ENCODE measurements at places on chromosomes 16 and 17.

GRCh38 chr17:36641877-36642845, 40.8 kb downstream of the MRM1 start:
- no peak for DNase-seq

- no peak for DNase-seq
These were observed 135.6 kb upstream of the IRX3 start for GRCh38 chr16:54422159-54422558.

GRCh38 chr16:28317040-28317880, 24.9 kb downstream of the SBK1 start:
- no peak for DNase-seq

DNA sequence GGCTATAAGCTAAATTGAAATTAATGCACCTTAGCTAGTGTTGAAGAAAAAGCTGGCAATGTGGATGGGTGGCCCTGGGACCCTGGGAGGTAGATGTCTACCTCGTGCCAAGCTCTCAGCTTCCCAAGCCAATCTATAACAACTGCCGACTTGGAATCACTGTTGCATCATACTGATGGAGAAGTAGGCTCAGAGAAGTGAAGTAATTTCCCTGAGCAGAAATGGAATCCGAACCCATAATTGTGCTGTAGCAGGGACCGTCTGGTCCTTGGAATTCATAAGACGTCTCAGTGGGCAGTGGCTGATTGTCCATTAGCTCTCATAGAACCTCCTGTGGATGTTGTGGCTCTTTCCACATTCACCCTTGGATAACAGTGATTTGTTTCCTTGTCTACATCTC, 196.6 kb downstream of the RAB11FIP4 start:
- DNase-seq: no peak

DNA sequence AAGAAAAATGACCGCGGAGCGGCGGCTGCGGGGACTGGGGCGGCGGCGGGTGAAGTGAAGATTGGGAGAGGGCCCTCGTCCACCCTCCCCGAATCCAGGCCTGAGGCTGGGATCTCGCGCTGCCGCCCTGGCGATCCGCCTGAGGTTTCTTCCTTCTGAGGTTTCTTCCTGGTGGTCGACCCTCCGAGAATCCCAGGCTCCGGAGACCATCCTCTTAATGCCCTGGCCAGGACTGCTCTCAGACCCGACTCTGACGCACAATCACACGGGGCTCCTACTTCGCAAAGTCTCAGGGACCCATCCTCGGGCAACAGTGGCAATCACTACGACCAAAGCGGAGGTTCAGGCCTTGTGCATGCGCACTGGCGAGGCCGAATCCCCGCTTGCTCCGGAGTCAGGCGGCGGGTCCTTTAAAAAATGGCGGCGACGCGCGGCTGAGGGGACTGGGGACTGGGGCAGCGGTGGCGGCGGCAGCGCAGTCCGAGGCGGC, 18.0 kb upstream of the KCNJ18 start:
- no peak for DNase-seq

- no peak for DNase-seq
These were observed 678 bp downstream of the CDR2L start for GRCh38 chr17:74987909-74988711.

DNA sequence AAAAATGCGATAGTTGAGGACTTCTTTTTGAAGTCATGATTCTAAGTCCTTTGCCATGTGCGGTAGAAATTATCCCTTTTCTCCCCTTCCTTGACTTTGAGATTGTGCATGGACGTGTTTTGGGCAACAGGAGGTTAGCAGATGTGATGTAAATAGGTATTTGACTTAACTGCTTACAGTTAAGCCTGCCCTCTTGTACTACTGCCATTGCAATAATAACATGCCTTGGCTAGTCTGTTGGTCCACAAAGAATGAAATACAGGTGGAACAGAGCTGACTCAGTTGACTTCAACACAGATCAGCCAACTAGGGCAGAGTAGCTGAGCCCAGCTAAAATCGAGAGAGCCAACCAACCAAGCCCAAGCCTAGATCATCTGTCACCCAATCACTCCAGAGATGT, 125.5 kb downstream of the BRIP1 start:
- DNase-seq: no peak

DNA sequence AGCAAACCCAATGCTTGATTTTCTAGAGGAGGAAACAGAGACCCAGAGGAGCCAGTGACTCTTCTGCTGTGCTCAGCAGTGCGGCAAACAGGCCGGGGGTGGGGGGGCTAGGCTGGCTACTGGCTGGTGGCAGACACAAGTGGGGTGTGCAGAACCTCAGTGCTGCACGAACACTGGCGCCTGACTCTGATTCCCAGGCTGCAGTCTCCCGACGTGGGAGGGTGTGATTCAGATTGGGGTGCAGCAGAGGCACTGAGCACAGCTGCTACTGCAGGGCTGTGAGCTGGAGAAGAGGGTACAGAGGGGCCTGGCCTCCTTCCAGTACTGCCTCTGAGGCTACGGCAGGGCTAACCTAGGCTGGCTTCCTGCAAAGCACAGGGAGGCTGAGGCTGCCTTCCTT, 8.1 kb downstream of the RPL19 start:
- DNase-seq: no peak

DNA sequence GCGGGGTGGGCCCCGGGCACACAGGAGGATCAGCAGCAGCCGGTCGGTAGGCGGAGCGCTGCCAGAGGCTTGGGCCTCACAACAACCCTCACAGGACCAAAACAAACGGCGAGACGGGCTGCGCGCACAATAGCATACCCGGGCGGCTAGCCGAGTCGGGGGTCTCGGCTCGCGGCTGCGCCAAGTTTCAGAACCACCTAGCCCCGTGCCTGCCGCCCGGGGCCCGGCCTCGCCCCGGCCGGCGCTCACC, 732 bp downstream of the ULK2 start:
- DNase-seq: no peak

DNA sequence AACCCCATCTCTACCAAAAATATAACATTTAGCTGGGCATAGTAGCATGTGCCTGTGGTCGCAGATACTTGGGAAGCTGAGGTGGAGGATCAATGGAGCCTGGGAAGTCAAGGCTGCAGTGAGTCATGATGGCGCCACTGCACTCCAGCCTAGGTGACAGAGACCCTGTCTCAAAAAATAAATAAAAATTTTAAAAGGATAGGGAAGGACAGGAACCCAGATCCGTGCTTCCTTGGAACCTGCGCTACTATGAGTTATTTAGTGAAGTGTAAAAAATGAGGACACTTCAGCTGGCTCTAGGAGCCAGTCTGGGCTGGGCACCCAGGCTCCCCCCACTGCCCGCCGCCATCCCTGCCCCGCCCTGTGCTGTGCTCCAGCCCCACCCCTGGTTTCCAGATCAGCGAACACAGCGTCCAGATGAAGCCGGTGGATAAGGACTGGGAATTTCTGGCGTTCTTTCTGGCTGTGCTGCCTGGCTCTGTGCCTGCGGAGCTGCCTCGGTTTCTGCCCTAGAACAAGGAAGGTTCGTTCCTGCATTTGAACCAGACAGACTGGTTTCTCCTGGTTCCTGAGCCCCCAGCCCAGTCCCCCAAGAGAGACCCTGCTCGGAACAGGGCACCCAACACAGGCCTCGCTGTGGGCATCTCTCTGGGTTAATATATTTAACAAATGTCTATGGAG, 18.5 kb downstream of the PLLP start:
- no peak for DNase-seq

- DNase-seq: no peak
These were observed 504.2 kb upstream of the SALL1 start for GRCh38 chr16:51655249-51655648.

DNA sequence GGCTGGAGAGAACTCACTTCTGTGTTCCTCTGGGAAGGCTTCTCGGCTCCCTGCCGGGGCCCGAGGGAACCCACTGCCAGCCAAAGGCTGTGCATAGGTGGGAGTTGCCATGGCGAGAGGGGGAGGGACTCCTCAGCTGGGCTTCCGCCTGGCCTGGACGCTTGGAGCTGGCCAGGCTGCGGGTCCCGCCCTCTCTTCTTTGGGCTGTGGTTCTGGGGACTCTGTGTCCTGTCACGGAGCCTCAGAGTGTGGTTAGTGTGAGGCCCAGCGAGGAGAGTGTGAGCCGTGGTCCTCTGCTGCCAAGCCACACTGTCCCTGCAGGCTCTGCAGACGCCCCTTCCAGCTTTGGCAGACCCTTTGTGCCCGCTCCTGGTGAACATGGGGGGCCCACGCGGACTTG, 123.1 kb downstream of the OR1D5 start:
- no peak for DNase-seq

DNA sequence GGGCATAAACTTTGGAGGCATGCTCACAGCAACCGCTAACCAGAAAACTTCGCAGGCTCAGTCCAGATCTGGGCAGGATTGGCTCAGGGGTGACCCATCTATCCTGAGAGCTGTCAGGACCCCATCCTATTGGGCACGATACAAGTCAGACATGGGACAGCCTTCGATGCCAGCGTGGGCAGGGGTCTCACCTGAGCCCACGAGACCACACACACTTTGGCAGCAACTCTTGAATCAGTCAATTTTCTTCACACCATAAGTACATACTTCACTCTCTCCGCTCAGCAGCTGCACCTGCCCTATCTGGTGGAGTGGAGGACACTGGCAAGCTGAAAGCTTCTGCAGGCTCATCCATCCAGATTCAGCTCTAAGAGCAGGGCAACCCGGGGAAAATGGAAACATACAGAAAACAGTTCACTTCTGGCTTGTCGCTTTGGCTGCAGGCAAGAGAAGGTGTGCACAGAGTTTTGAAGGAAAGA, 48.3 kb downstream of the ZFHX3 start:
- no peak for DNase-seq

DNA sequence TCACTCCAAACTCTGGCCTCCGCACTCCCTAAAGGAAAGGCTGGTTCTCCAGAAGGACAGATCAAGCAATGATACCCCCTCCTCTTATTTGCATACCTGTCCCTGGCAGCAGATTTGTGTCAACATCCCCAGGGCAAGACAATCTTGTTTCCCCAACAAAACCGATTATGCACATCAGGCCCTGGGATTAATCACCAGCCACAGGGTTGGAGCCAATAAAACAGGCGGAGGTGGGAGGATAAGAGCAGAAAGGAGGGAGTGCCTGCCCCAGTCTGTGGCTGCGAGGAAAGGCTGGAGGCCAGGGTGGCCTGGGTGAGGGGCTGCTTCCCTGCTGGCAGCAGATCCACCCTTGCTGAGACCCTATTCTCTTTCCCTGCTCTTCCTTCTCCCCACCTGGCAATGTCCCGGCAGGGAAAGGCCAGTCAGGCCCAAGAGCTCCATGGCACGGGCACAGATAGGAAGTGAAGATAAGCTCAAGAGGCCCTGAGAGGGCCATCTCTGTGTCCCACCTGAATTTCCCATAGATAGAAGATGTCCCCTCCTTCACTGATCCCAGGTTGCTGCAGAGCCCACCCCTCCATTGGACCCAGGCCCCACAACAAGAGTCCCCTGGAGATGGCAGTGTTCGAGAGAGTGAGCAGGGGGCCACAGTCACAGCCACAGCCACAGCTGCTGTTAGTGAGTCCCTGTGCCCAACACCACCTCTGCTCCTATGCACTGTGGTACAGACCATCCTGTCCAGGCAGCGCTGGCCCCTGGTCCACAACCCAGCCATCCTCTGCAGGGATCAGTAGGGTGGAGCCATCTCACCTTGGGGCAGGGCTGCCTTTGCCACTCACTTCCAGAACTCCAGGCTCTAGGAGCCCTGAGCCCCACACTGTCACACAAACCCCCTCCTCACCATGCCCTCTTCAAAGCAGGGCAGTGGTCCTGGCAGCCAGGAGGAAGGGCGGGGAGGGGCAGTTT, 137.5 kb downstream of the SDK2 start:
- no peak for DNase-seq

DNA sequence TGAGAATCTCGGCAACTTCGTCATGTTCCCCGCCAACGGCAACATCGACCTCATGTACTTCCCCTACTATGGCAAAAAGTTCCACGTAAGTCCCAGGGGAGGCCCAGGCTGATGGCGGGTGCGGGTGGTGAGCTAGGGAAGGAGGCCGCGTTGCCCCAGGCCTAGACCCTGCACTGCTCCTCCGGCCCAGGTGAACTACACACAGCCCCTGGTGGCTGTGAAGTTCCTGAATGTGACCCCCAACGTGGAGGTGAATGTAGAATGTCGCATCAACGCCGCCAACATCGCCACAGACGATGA, 4.8 kb downstream of the ATP1B2 start:
- DNase-seq: no peak

GRCh38 chr17:58250344-58251011, 12.1 kb downstream of the LPO start:
- DNase-seq: no peak

GRCh38 chr16:14202697-14203096, 131.6 kb downstream of the MRTFB start:
- DNase-seq: no peak

DNA sequence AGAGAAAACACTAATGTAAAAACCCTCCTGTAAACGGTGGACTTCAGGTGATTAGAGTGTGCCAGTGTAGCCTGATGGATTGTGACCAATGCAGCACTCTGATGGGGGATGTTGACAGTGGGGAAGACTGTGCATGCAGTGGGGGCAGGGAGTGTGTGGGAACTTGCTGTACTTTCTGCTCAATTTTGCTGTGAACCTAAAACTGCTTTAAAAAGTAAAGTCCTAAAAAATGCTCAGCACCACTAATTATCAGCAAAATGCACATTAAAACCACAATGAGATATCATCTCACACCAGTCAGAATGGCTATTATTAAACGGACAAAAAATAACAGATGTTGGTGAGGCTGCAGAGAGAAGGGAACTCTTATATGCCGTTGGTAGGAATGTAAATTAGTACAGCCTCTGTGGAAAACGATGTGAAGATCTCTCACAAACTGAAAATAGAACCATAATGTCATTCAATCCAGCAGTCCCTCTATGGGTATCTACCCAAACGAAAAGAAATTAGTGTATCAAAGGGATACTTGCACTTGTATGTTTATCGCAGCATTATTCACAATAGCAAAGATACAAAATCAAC, 9.7 kb upstream of the ULK2 start:
- DNase-seq: no peak

GRCh38 chr16:1150511-1150982, 2.4 kb upstream of the CACNA1H start:
- no peak for DNase-seq

GRCh38 chr16:3637371-3637923, 17.0 kb upstream of the DNASE1 start:
- no peak for DNase-seq

- DNase-seq: no peak
These were observed 543 bp downstream of the TXNDC11 start for GRCh38 chr16:11742093-11742535.

DNA sequence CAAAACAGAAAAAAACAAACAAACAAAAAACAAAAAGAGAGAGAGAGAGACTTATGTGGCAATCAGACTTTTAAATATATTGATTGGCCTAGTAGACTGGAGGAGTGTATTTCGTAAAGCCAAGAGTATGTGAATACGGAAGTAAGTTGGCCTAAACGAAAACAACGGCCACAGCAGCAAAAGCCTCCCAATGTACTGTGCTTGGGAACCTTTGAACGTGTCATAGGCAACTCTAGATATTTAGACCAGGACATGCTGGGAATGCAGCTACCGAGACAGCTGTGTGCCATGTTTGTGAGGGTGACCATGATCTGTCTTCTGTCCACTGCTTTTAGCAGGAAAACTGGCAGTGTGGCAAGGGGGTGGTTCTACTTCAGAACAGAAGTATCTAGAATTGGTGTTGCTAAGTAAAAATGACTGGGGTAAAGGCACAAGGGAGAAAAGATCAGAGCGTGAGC, 7.4 kb downstream of the MAF start:
- no peak for DNase-seq

GRCh38 chr16:74611721-74612120, 4.8 kb upstream of the GLG1 start:
- no peak for DNase-seq

GRCh38 chr16:11245988-11246387, 10.0 kb downstream of the SOCS1 start:
- no peak for DNase-seq

Data from NCI-H2107 (cell line).